CD4-positive, alpha-beta T cell treated with Interleukin-4 for 1 hour (primary cell): ENCODE measurements at places on chromosomes 16 and 17.

GRCh38 chr17:60970741-60971140 lies 293.1 kb downstream of the BCAS3 start:
- no peak for DNase-seq

GRCh38 chr17:68777856-68778694 lies 176.9 kb upstream of the FAM20A start:
- DNase-seq: no peak

DNA sequence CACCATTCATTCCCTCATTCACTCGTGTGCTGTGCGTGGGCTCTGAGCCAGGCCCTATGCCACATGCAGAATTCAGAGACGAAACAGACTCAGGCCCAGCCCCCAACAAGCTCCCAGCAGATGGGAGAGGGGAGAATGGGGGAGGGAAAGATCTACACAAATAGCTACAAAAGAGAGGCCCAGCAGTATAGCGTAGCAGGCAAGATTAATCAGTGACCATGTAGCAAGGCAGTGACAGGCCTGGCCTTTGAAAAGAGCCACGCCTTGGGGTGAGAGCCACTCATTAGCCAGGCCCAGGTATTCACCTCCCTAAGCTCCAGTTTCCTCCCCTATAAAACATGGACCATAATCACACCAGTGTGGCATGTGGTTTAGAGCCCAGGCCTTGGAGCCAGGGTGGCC lies 16.4 kb upstream of the KRT19 start:
- DNase-seq: no peak

DNA sequence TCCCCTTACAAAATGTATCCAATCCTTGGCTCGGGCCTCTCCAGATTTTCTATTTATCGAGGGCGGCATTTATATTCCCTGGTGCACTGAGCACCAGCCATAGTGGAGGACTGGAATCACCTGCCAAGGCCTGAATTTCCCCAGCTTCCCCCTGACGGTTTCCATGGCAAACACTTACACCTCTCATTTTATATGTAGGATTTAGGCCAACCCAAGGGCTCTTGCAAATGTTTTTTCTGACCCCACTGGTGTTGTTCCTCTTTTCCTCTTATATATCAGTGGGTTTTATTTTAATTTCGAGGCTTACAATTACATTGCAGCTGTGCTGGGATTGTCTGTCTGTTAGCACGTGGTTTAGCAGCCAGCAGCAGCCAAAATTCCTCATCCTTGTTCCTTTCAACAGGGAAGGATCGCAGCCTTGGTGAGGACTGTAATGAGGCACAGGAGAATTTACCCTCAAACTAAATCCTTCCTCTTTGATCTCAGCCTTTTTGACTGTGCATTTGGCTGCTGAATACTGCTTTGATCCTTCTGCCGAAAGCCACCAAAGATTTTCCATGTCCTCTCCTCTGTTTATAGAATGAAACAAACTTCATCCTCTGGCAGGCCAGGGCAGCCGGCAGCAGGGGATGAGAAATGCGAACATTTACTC lies 26.5 kb upstream of the CES5A start:
- no peak for DNase-seq

DNA sequence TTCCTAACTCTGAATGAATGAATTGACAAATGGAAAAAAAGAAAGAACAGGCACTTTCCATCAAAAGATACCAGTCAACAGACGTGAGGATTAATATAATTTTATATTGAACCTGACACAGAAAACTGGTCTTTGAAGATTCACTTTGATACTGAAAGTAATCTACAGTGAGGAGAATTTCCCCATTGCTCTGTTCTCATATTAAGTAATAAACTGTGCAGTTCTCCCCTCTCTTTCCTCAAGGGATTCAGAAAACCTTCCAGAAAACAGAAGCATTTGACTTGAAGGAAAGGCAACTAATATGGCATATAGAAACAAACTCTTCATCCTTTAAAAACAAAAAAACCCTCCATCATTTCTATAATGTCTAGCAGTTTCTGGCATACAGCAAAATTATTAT lies 2.2 kb downstream of the TEX2 start:
- no peak for DNase-seq

- no peak for DNase-seq
These were observed 13.3 kb downstream of the USP22 start for GRCh38 chr17:21029515-21029914.

DNA sequence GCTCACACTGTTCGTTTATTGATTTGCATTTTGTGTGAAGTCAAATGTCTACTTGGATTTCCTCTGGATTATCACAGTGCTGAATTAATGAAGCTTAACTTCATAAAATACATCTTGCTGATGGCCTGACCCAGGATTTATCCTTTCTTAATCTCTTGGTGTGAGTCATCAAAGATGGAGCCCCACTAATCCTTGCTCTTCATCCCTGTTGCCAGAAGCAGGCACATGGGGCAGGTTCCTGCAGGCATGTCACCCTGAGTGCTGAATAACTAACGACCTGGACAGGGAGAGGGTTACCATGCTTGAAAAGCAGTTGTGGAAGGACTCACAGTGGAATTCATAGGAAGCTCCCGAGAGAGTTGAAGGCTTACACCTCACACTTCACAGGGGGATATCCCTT lies 56.0 kb upstream of the FA2H start:
- DNase-seq: no peak

DNA sequence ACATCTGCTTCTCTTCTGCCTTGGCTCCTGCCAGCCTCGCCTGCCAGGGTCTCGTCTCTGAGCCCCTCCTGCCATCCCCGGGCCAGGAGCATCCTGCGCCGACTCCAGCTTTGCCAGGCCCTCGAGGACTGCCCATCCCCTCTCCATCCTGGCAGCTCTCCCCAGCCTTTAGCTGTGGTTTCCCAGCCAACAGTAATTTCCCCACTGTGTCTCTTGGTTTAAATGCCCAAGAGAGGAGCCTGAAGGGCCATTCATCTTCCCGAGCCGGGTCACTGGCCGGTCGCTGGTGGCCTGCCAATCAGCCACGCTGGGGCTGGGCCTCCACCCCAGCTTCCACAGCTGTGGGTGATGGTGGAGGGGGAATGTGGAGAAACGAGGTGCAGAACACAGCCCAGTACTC lies 47.8 kb downstream of the MRC2 start:
- no peak for DNase-seq

GRCh38 chr16:58472827-58473226 lies 27.1 kb upstream of the NDRG4 start:
- DNase-seq: no peak

DNA sequence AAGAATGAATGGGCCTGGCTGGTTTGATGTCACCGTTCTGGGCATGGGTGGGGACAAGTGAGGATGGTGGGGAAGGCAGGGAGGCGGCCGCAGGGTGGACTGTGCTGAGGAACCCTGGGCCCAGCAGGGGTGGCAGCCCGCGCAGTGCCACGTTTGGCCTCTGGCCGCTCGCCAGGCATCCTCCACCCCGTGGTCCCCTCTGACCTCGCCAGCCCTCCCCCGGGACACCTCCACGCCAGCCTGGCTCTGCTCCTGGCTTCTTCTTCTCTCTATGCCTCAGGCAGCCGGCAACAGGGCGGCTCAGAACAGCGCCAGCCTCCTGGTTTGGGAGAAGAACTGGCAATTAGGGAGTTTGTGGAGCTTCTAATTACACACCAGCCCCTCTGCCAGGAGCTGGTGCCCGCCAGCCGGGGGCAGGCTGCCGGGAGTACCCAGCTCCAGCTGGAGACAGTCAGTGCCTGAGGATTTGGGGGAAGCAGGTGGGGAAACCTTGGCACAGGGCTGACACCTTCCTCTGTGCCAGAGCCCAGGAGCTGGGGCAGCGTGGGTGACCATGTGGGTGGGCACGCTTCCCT lies 6.5 kb upstream of the SERPINF1 start:
- no peak for DNase-seq

DNA sequence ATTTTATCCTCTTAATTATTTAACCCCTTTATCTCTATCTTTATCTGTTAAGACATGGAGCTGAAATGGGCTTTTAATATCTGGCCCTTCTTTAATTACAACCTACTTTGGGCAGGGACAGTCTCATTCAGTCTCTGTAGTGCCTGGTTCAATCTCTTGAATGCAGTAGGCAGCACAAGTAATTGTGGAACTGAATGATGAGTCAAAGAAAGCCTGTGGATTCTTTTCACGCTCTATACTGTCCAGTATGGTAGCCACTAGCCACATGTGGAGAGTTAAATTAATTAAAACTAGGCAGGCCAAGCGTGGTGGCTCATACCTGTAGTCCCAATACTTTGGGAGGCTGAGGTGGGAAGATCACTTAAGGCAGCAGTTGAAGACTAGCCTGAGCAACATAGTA lies 9.3 kb downstream of the BPTF start:
- no peak for DNase-seq

- DNase-seq: no peak
These were observed 7.9 kb upstream of the ALDH3A1 start for GRCh38 chr17:19755821-19756510.
